ENCODE measurements at places on chromosomes 6 and 20.

- DNase-seq: no peak
Measured at GRCh38 chr6:14665827-14666724, 548.5 kb downstream of the CD83 start.

- DNase-seq: no peak
Measured at GRCh38 chr20:4987130-4987529, 14.2 kb downstream of the SLC23A2 start.

GRCh38 chr6:154989448-154989847 lies 5.7 kb upstream of the TIAM2 start:
- DNase-seq: no peak

DNA sequence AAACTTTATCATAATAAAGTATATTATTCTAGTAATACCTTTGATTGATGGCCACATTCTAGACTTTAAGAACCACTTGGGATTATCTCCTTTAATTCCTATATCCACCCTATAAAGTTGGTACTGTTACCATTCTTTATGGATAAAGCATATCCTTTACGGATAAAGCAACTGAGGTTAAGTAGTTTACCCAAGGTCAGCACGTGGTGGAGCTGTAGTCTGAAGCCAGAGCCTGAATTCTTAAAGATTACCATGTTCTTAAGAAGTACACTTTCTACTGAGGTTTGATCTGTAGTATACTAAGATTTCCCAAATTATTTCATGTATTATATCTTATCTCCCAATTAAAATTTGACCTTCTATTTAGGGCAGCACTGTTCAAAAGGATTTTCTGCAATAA lies 3.0 kb upstream of the NCOA7 start:
- DNase-seq: no peak

DNA sequence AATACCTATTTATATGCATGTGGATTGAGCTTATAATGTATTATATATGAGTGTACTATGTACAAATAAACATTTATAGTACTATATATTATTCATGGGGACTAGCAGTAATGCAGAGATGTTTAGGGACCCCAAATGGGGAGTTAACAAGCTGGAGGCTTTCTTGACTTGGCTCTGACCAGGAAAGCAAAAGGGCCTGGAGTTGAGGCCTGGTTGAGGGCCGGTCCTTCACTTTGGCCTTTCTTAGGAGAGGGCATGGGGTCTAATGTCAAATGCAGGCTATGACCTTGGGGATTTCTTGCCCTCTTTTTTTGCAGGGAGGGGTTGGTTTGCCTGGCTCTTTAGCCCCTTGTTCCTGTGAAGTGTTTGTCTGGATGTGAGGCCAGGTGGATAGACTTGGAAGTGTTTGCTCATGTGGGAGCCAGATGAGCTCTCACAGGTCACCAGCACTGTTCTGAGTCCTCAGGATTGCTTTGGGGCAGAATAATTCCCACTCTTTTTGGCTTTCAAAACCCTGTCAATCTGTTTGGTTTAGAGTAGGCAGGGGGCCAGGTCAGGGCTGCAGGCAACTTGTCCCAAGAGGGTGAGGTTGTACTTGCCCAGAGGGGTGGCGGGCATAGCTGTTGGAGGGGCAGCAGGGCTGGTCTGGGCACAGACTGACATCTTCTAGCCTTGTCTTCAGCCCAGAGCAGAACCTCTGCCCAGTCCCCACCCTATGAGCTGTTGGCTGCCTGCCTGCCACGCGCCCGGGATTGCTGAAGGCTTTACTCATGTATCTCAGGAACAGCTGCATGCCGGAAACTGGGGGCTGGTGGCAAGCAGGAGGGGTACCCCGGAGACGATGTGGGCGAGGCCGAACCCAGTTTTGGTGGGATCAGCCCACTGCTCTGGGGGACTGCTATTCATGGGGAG lies 14.6 kb downstream of the TJAP1 start:
- no peak for DNase-seq

- peak; percentile 72 for DNase-seq
Measured at GRCh38 chr6:33768644-33769120, 20.2 kb downstream of the LEMD2 start.

- DNase-seq: no peak
Measured at GRCh38 chr6:134166511-134167261, 114.3 kb upstream of the SLC2A12 start.

GRCh38 chr6:141988954-141989705 lies 143.6 kb upstream of the GJE1 start:
- DNase-seq: peak; percentile 3

DNA sequence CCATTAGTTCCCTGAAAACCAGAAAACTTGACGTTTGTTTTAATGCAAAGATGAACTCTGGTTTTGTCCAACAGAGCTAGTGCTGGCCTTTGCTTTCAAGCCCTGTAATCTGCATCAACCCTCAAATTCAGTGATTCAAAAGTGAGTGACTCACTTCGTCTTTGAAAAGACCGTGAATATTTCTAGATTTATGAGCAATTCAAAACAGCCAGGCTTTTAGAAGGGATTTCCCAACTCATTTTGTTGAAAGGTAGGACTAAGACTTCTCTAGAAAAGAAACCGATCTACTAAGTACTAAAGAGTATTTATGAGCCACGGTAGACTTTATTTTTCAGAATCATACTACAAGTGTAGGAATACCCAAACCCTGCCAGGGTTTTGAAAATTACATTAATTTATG lies 121.5 kb downstream of the UST start:
- DNase-seq: no peak

GRCh38 chr6:27651371-27651732 lies 178.4 kb upstream of the ZNF184 start:
- no peak for DNase-seq

- no peak for DNase-seq
Measured at GRCh38 chr6:120055071-120055470, 705.5 kb upstream of the MAN1A1 start.

GRCh38 chr20:11549172-11550103 lies 368.3 kb upstream of the BTBD3 start:
- DNase-seq: no peak

- DNase-seq: no peak
Measured at GRCh38 chr6:112912416-112913101, 565.4 kb downstream of the RFPL4B start.

GRCh38 chr6:161327360-161327953 lies 53.6 kb upstream of the AGPAT4 start:
- DNase-seq: no peak

GRCh38 chr6:139920027-139920775 lies 545.8 kb upstream of the CITED2 start:
- DNase-seq: no peak

GRCh38 chr6:41748542-41748941 lies 1.3 kb upstream of the PGC start:
- no peak for DNase-seq

DNA sequence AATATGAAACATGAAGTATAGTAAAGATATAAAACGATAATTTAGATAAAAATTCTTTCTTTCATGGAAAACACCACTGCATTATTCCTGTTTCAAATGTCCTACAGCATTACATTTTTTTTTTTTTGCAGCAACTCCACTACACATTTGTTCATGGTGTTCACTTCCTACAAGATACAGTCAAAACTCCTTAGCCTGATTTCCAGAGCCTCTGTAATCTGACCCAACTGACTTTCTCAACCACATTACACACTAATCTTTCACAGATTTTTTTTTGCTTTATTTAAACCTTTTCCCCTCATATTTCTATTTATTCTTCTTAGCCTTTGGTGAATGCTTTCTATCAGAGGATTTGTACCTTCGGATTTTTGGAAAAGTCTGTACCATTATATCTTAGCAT lies 176.5 kb upstream of the PDE7B start:
- DNase-seq: no peak

DNA sequence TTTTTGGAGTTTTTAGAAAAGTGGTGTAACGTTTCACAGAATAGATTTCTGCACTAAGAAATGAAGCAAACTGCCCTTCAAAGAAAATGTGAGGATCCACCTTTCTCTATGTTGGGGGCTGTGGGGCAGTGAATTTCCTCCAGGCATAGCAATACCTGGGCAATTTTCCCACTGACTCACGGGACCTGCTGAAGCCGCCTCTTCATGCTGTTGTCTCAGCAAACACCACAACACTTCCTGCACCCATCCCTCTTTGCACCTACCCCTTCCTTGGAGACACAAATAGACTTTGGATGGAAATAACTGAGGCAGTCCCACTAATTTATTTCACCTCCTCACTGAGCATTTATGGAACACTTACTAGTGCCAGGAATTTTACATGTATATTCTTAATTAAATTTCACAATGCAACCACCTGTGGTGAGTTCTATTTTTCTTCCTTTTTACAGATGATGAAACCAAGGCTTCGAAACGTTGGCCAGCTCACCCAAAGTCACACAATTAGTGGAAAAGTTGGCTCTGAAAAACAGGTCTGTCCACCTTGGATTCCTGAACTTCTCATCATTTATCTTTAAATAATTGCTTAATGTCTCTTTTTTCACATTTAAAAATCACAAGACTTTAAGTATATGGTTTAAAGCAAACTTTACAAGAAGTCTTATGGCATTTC lies 17.2 kb upstream of the ADGRF1 start:
- DNase-seq: no peak

- DNase-seq: no peak
Measured at GRCh38 chr6:144767051-144767450, 481.9 kb downstream of the UTRN start.

GRCh38 chr6:112221981-112222852 lies 32.1 kb downstream of the LAMA4 start:
- no peak for DNase-seq

GRCh38 chr20:8153281-8153908 lies 21.3 kb downstream of the PLCB1 start:
- no peak for DNase-seq

DNA sequence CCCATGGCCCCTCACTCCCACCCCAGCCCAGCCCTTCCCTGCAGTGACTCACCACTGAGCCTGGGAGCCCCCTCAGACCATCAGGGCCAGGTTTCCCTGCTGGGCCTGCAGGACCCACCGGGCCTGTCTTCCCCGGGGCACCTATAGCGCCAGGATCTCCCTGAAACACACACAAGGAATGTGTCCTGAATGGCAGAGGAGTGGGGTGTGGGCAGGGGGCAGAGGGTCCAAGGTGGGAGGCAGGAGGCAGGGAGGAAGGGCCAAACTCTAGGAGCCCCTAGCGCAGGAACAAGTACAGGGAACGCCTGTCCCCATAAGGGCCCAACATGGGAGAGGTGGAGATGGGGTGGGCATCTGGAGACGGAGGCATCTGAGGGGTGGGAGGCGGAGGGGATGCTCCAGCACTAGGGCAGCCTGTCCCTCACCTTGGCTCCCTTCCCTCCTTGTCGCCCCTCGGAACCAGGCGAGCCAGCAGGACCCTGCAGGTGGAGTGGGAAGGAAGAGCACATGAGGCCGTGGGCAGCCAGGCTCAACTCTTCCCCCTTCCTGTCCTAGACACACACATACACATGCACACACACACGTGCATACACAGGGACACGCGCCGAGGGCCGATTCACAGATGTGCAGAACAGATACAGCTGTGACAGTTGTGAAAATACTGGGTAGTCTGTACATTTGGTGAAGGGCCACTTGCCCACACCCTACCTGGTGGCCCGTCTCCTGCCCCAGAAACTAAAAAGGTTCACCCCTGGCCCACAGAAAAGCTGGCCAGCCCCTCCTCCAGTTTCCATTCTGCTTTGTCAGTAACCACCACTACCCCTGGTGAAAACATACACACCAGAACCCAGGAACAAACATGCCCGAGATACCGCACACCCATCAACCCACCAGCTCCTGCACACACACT lies 24.6 kb downstream of the COL11A2 start:
- DNase-seq: no peak

DNA sequence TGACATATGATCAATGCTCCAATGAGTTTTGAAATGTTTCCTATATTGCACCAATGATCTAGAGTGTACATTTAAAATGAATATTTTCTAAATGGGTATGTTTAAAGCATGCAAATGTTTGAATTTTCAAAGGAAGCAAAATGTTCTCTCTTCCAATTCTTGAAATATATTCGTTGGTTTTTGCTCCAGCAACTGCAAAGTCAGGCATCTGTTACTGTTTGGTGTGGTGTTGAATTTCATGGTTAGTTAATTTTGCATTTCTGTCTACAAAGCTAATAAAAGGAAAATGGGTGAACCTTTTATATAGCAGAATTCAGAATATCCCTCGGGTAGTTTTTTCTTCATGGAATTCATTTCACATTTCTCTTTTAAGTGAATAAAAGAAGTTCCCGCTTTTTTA lies 1018.3 kb downstream of the GRIK2 start:
- no peak for DNase-seq

DNA sequence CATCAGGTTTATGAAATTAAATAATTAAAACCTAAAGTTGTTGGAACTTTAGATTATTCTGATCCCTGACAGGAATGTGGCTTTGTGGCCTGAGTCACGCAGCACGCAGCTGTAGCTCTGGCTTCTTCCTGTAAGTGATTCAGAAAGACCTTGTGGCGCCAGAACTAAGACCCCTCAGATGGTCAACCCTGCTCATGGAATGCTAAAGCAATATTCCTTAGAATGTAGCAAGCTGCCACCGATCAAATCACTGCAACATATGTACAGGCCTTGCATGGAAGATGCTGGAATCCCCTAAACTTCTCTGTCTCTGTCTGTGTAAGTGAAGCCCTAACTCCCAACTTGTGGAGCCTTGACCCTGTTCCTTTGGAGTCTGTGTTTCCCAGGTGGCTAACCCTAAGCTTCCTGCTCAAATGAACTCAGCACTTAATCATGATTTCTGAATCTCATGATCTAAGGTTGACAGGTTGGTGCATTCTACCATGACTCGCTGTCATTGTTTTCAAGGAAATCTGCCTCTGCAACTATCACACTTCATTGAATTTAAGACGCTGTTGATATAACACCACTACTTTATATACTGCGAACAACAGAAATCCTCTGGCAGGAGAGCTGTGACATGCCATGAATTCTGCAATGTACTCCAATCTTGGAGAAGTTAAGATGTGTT lies 111.2 kb upstream of the CST7 start:
- no peak for DNase-seq

DNA sequence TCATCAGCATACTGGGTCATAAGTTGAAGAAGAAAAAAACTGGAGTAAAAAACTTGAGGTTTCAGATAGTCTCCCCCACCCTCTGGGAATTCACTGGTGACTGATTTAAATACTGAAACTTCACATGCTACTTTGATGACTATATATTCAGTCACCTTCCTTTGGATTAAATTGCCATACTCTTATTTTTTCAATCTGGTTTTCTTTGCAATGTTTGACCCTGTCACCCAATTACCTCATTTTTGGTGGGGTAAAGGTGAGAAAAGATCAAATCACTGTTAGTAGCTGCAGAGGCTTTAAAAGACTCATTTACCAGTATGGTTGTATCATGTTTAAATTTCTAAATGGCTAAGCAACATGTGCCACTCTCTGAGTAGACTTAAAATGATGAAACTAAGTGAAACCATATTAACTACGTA lies 862.7 kb upstream of the FLRT3 start:
- DNase-seq: no peak

GRCh38 chr6:139431602-139431956 lies 57.1 kb upstream of the CITED2 start:
- DNase-seq: no peak

Data from activated CD4-positive, alpha-beta T cell treated with anti-CD3 and anti-CD28 coated beads, Interleukin-2, amount 50 U/mL, for 1 hour (primary cell).